ENCODE measurements at places on chromosomes 3 and 15. TPM values are rescaled to one million over a fixed set of nuclear protein-coding genes. Genes with fewer than 3 reads are reported as not detected.

The SLC28A1 gene
- polyA plus RNA-seq: 0.18 TPM

The PLSCR5 gene
- 0.21 TPM for polyA plus RNA-seq

The DPPA2 gene
- polyA plus RNA-seq: 0.62 TPM

The KCNMB3 gene
- polyA plus RNA-seq: 3.6 TPM

The SAMMSON gene
- 0.05 TPM for polyA plus RNA-seq

The TRAT1 gene
- 43.6 TPM for polyA plus RNA-seq

The CCDC13 gene
- 0.59 TPM for polyA plus RNA-seq

The REC114 gene
- 0.07 TPM for polyA plus RNA-seq

The CPN2 gene
- polyA plus RNA-seq: 0.07 TPM

The HTR3E gene
- polyA plus RNA-seq: 0.05 TPM

DNA sequence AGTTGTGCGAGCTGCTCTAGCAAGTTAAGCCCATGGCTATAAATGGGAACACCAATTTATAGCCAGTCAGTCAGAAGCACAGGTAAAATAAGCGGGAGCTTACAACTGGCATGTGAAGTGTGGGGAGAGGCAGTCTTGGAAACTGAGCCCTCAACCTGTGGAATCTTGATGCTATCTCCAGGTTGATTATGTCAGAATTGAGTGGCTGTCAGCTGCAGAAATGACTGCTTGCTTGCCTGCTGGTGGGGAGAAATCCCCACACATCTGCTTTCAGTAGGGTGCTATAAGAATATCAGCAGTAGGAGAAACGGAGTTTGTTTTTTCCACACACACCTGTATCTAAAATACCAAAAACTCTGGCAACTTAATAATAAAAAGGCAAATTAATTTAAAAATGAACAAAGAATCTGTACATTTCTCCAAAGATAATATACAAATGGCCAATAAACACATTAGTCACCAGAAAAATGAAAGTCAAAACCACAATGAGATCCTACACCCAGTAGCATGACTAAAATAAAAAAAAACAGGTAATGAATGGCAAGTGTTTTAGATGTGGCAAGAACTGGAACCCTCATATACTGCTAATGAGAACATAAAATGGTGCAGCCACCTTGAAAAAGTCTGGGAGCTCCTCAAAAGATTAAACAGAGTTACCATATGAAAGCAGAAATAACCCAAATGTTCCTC, 26.0 kb upstream of the MAP4 start:
- H3K36me3 ChIP-seq: no peaks in the 10 kb centered on the region
- no peak overlapping the region for H3K27ac ChIP-seq
- DNase-seq: no peak
- H3K4me3 ChIP-seq: no peak overlapping the region

- no peaks in the 10 kb centered on the region for H3K36me3 ChIP-seq
- peaks cover 2% of the 10 kb centered on the region for H3K4me1 ChIP-seq
- H3K27ac ChIP-seq: no peak overlapping the region
These were observed 10.9 kb upstream of the FAM107A start for GRCh38 chr3:58588030-58588614.

GRCh38 chr3:5784690-5785089, 597.2 kb downstream of the EDEM1 start:
- H3K4me3 ChIP-seq: no peak overlapping the region
- no peaks in the 10 kb centered on the region for H3K4me1 ChIP-seq
- H3K36me3 ChIP-seq: no peaks in the 10 kb centered on the region

- H3K4me3 ChIP-seq: no peak overlapping the region
- no peak overlapping the region for H3K27ac ChIP-seq
- no peaks in the 10 kb centered on the region for H3K36me3 ChIP-seq
- no peaks in the 10 kb centered on the region for H3K4me1 ChIP-seq
- no peaks in the 10 kb centered on the region for H3K27me3 ChIP-seq
These were observed 28.5 kb upstream of the KCTD6 start for GRCh38 chr3:58463181-58463941.

DNA sequence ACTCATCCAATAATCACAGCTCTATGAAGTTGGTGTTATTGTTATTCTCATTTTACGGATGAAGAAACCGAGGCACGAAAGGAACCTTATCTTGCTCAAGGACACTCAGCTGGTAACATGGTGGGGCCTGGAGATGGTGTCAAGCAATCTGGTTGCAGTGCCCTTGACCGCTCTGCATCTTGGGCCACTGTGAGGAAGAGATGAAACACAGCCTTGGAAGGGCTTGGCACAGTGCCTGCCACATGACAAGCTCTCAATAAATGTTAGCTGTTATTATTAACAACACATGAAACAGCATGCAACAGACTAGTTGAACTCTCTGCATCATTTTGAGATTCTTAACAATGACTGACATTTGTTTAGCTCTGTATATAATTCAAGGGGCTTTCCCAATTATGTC, 10.1 kb upstream of the ITGA11 start:
- no peaks in the 10 kb centered on the region for H3K36me3 ChIP-seq
- H3K4me3 ChIP-seq: no peak overlapping the region
- no peaks in the 10 kb centered on the region for H3K27me3 ChIP-seq
- DNase-seq: no peak
- no peaks in the 10 kb centered on the region for H3K4me1 ChIP-seq
- no peak overlapping the region for H3K27ac ChIP-seq

- no peak for DNase-seq
- H3K36me3 ChIP-seq: peaks cover 7% of the 10 kb centered on the region
- H3K4me3 ChIP-seq: no peak overlapping the region
- no peaks in the 10 kb centered on the region for H3K27me3 ChIP-seq
- H3K4me1 ChIP-seq: no peaks in the 10 kb centered on the region
- H3K27ac ChIP-seq: no peak overlapping the region
These were observed 106.5 kb upstream of the SATB1 start for GRCh38 chr3:18531662-18532061.

- H3K36me3 ChIP-seq: no peaks in the 10 kb centered on the region
- DNase-seq: peak; percentile 51
- no peak overlapping the region for H3K4me3 ChIP-seq
- H3K4me1 ChIP-seq: no peaks in the 10 kb centered on the region
- no peaks in the 10 kb centered on the region for H3K27me3 ChIP-seq
These were observed 44.2 kb downstream of the ACAD9 start for GRCh38 chr3:128923576-128923975.

DNA sequence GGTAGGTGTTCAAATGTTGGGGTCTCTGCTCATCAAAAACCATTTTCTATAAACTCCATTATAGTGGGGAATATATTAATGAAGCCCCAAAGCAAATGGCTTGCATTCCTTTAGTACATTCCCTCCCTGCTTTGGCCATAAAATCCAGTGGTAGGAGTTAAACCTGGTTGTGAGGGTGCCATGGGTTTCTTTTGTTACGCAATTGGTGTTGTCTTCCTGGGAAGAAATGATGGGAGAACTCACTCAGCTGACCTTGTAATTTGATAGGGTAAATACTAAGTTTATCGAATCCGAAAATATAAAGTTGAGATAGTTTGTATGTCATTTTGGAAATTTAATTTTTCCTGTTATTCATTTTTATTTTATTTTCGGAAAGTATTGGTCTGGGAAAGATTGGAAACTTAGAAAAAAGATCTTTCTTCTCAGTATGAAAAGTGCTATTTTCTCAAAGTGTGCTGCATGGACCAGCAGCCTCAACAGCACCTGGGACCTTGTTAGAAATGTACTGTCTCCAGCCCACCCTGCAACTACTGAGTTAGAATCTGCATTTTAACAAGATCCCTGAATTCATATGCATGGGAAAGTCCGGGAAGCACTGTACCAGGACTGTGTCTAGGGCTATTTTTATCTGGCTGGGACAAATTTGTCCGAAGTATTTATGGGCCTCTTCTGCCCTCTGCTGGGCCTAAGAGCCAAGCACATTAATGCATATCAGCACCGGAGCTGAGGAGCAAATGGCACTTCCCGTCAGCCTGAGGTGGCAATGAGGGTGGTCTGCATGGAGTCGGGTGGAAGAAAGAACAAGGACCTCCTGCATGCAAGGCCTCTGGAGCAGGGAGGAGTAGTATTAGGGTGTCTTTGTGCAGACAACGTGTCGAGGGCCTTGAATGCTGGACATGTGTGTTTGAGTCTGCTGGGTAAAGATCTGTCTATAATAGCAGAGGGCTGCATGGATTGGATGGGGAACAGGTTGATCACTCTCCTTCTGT, 54.7 kb downstream of the FAM81A start:
- H3K27me3 ChIP-seq: no peaks in the 10 kb centered on the region
- H3K36me3 ChIP-seq: no peaks in the 10 kb centered on the region
- H3K4me1 ChIP-seq: no peaks in the 10 kb centered on the region

GRCh38 chr3:192553707-192554106, 173.6 kb downstream of the FGF12 start:
- H3K4me3 ChIP-seq: no peak overlapping the region
- H3K4me1 ChIP-seq: no peaks in the 10 kb centered on the region
- H3K27me3 ChIP-seq: no peaks in the 10 kb centered on the region
- H3K36me3 ChIP-seq: no peaks in the 10 kb centered on the region
- DNase-seq: no peak
- no peak overlapping the region for H3K27ac ChIP-seq

GRCh38 chr15:59208613-59209249, 2.1 kb downstream of the LDHAL6B start:
- no peak overlapping the region for H3K27ac ChIP-seq
- no peaks in the 10 kb centered on the region for H3K27me3 ChIP-seq
- no peak overlapping the region for H3K4me3 ChIP-seq

DNA sequence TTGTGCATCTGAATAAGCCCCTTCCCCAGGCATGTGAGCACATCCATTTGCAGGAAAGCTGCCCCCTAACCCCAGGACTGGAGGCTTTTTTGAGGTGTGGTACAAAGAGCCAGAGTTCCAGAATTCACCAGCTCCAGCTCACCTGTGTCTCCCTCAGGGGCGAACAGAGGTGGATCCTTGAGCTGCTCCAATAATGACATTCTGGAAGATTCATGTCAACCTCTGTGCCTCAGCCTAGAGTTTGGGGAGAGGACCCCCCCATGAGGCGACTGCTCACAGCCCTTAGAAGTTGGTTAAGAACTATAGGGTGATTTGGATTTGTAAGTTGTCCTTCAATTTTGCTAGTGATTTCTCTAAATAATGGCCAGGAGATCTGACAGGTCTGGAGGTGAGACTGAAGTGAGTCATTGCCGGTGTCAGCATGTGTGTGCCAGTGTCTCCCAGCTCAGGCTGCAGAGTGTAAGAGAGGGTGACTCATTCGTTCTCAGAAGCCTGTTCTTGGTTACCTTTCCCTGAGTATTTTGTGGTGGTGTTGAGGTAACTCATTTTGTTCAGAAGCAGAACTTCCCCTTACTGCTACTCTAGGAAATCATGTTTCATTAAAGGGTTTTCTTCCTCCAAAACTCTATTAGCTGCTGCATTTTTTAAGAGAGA, 136.9 kb upstream of the TOPAZ1 start:
- no peak overlapping the region for H3K4me3 ChIP-seq
- H3K27me3 ChIP-seq: no peaks in the 10 kb centered on the region
- no peaks in the 10 kb centered on the region for H3K4me1 ChIP-seq
- no peak for DNase-seq
- no peak overlapping the region for H3K27ac ChIP-seq

DNA sequence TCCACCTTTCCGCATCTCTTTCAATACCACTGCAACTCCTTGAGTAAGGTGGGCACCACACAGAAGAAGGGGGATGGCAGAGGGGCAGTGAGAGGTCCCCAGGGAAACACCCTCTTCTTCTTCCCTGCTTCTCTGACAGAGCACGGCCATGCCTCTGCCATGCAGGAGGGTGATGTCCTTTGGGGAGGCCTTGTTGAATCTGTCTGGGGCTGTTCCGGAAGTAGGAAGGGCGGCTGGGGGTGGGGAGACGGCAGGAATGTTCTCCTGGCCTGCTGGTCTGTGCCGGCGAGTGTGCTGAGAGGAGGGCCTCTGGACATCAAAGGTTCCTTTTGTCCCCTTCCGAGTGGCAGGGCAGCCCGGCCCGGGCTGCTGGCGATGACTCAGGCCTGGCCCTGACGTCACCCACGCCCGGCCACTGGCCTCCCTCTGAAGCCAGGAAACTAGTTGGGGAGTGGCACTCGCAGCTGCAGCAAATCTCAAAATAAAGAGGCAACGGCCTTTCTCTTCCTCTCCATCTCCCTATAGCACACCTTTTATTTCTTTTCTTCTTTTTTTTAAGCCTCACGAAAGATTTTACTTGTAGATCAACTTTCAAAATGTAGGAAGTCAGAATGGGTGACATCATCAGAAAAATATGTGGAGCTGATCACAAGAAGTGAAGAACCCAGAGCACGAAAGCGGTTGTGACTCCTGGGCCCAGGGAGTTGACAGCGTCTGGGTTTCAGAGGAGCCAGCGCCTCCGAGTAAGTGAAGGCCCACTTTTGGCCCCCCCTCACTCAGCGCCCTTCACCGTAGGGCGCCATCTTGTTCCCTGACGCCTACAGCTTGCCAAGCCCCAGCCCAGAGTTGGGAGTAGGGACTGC, at the start of gene ZBTB38:
TSS of gene ZBTB38 (plus strand) at position 443 of the 863 bp plus-strand sequence. CDS start 73,885 bp downstream, outside the sequence.
- H3K27me3 ChIP-seq: no peaks in the 10 kb centered on the region
- H3K4me3 ChIP-seq: no peak within 1 kb of the TSS
- H3K27ac ChIP-seq: peak within 1 kb of the TSS; percentile 48
- H3K36me3 ChIP-seq: no peaks in the 10 kb centered on the region
- H3K4me1 ChIP-seq: peaks cover 9% of the 10 kb centered on the region
- no peak for DNase-seq

- no peak overlapping the region for H3K4me3 ChIP-seq
- no peak overlapping the region for H3K27ac ChIP-seq
- no peak for DNase-seq
- H3K4me1 ChIP-seq: no peaks in the 10 kb centered on the region
- no peaks in the 10 kb centered on the region for H3K27me3 ChIP-seq
These were observed 68.7 kb downstream of the GAP43 start for GRCh38 chr3:115691964-115692363.

DNA sequence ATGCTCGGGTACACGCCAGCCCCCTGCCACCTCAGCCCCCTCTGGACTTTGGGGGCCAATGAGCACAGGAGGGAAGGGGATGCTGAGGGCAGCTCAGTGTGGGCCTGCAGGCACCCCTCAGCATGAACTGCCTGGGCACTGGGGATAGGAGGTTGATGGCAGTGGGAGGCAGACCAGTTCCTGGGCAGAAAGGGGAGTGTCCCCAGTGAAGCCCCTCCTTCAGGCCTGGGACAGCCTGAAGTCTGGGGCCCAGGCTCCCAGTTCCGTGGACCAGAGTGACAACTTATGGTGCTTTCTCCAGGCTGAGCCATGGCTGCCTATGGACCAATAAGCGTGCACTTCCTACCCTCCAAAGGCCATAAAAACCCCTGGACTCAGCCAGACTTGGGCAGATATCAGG, 63.3 kb upstream of the IMPG2 start:
- H3K4me3 ChIP-seq: no peak overlapping the region
- no peaks in the 10 kb centered on the region for H3K27me3 ChIP-seq
- H3K36me3 ChIP-seq: peaks cover 3% of the 10 kb centered on the region
- no peak overlapping the region for H3K27ac ChIP-seq
- no peaks in the 10 kb centered on the region for H3K4me1 ChIP-seq

GRCh38 chr15:78540871-78541743, 863 bp downstream of the PSMA4 start:
- H3K36me3 ChIP-seq: peaks cover 35% of the 10 kb centered on the region
- no peaks in the 10 kb centered on the region for H3K27me3 ChIP-seq
- H3K4me3 ChIP-seq: peak overlapping the region; percentile 92
- DNase-seq: no peak
- peak overlapping the region; percentile 94 for H3K27ac ChIP-seq

GRCh38 chr15:40245666-40246450, 7.0 kb downstream of the PAK6 start:
- H3K27ac ChIP-seq: no peak overlapping the region
- H3K4me3 ChIP-seq: no peak overlapping the region
- no peak for DNase-seq
